ENCODE measurements at places on chromosomes 6 and 20.

- DNase-seq: no peak
Measured at GRCh38 chr6:125099211-125100073, 54.1 kb upstream of the TPD52L1 start.

DNA sequence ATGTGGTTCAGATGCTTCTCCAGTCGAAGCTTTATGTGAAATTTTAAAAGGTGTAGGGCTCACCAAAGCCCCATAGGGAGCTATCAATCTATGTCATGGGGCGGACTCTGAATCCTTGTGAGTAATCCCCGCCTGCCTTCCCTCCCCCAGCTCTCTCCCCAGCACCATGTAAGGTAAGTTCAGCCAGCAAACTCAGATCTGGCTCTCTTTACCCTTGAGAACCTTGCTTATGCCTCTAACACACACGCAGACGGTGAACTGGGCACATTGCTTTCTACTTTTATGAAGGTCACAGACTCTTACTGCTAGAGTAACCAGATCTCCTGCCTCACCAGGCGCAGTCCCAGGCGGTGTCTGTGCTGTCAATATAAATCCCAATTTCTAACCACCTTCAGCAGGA is 82.6 kb upstream of the CNKSR3 start:
- no peak for DNase-seq

GRCh38 chr6:20814494-20814893 is 280.2 kb downstream of the CDKAL1 start:
- DNase-seq: no peak

- no peak for DNase-seq
Measured at GRCh38 chr6:109671733-109672132, 19.3 kb downstream of the AK9 start.

- DNase-seq: no peak
Measured at GRCh38 chr6:42099340-42100028, 42.9 kb downstream of the C6orf132 start.

- DNase-seq: no peak
Measured at GRCh38 chr6:164035900-164036485, 621.5 kb downstream of the QKI start.

GRCh38 chr6:132300323-132300949 is 100.8 kb downstream of the MOXD1 start:
- DNase-seq: no peak

GRCh38 chr6:5481033-5481432 is 219.7 kb downstream of the FARS2 start:
- DNase-seq: no peak

DNA sequence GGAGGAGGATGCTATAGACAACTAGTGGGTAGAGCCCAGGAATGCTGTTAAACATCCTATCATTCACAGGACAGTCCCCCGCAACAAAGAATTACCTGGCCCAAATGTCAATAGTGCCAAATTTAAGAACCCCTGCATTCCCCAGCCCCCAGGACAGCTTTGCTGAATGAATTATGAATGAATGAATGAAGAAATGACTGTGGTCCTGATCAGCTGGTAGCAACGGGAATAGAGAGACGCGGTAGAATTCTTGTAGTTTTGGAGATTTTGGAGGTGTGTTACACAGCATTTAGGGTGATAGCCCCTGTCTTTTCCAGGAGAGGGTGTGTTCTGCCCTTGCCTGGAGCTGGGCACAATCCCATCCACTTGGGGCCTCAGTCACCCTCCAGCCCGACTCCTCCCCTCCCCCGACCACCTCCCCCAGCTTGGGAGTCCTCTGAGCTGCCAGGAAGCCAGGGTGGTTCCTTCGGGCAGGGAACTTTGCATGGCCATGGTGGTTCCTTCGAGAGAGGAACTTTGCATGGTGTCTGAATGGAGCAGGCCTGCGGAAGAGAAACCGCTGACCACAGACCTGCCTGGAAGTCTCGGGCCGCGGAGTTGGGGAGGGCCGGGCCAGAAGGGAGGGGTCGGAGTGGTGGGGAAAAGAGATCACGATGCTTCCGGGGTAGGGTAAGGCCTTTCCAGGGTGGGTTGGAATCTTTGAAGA is 1.0 kb upstream of the HCK start:
- no peak for DNase-seq

GRCh38 chr6:136517002-136517401 is 33.2 kb downstream of the MAP7 start:
- DNase-seq: no peak

- DNase-seq: no peak
Measured at GRCh38 chr6:11202513-11203305, 29.8 kb downstream of the NEDD9 start.

DNA sequence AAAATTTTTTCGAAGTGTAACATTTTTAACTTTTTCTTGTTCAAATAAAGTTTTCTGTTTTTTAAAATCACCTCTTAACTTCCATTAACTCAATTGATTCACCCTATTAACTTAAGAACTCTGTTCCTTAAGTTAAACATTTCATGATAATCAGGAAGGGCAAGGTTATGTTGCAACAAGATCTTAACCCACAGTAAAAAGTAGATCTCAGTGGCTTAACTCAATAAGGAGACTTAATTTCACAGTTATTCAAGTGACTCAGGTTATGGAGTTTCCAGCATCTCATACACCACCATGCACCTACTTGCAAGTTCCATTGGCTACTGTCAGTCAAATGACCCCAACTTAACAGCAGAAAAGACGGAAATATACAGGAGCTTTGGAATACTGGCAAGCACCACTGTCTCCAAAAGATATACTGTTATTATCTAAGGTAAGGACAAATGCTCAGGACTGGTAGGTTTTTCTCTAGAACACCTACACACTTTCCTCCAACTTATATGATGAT is 11.2 kb downstream of the HLA-DQB1 start:
- no peak for DNase-seq

DNA sequence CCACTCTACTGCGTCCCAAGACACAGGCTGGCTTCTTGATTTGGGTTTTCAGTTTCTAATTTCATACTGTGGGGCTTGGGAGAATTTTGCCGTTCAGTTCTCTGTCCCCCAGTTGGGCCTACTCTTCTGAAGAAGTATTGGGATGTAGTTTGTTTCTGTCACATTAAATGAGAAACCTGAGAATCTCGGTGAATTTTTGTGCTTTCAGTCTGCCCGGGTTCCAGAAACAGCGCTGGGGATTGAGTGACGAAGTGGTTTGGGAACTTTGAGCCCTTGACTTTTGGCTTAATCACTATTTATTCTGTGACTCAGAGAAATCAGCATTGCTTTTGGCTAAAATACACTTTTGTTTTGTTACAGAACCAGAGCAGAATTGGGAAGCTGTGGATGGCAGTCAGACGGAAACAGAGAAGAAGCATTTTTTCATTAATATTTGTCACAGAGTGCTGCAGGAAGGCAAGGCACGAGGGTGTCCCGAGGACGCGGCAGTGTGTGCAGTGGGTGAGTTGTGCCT is 74.0 kb downstream of the IGF2R start:
- DNase-seq: no peak

DNA sequence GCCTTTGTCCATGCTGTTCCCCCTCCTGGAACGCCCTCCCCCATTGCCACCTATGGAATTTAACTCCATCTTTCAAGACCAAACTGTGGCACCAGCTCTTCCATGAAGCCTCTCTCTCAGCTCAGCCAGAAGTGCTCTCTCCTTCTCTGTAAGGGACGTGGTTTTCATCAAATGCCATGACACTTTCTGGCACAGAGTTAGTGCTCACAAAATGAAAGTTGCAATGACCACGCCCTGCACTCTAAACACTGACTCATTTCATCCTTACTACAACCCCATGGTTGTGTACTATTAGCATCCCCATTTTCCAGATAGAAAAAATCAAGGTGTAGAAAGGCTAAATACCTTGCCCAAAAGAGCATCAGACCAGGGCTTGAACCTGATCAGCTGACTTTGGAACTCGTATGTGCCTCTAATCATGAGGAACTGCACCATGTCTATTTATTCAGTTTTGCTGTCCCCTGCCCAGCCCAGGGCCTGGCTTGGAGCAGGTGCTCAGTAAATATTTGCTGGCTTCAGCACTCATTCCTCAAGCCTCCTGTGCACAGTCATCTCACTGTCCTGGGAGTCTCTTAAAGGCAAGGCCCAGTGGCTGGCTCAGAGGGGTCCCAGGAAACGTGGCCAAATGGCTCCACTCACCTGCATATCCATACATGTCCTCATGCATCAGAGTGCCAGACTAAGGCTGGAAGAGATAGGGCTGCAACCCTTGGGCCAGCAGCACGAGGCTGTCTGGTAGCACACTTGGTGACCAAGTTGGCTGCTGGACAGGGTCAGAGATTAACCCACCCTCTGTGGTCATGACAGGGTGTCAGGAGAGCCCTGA is 77.9 kb downstream of the MRPL14 start:
- no peak for DNase-seq

GRCh38 chr20:52649727-52650126 is 322.4 kb upstream of the TSHZ2 start:
- no peak for DNase-seq

DNA sequence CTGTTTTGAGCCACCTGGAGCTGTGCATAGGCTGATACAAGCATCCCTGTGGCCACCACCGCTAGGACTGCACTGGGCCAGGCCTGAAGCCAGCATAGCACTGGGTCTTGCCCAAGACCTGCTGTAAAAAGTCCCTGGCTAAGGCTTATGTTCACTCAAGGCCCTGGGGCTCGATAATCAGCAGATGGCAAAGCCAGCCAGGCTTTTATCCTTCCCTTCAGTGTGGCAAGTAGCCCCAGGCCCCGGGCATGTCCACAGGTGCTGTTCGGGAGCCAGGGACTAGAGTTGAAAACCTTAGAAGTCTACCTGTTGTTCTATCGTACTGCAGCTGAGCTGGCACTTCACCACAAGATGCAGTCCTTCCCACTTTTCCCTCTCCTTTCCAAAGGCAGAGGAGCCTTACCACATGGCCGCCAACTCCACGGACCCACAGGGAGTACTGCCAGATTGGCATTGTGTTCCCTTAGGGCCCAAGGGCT is 226.4 kb upstream of the ZNF217 start:
- DNase-seq: no peak

GRCh38 chr6:154887051-154887450 is 108.1 kb upstream of the TIAM2 start:
- no peak for DNase-seq

DNA sequence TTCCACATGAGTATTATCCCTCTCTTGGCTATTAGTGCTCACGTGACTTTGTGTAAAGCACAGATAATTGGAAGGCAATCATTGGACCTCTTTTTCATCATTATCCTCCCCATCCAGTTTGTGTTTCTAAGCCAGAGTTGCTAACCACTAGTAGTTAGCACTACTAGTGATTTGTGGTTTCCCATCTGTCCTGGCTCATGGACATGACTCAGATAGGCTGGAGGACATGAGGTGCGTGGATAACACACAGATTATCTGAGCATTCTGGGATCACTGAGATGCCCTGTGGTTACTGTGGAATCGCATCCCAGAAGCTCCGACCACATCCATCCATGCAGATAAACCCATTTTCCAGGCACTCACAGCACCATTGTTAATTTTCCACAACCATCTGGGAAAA is 123.8 kb upstream of the NAA20 start:
- DNase-seq: no peak

GRCh38 chr6:74048387-74048786 is 352.4 kb downstream of the CD109 start:
- DNase-seq: no peak

DNA sequence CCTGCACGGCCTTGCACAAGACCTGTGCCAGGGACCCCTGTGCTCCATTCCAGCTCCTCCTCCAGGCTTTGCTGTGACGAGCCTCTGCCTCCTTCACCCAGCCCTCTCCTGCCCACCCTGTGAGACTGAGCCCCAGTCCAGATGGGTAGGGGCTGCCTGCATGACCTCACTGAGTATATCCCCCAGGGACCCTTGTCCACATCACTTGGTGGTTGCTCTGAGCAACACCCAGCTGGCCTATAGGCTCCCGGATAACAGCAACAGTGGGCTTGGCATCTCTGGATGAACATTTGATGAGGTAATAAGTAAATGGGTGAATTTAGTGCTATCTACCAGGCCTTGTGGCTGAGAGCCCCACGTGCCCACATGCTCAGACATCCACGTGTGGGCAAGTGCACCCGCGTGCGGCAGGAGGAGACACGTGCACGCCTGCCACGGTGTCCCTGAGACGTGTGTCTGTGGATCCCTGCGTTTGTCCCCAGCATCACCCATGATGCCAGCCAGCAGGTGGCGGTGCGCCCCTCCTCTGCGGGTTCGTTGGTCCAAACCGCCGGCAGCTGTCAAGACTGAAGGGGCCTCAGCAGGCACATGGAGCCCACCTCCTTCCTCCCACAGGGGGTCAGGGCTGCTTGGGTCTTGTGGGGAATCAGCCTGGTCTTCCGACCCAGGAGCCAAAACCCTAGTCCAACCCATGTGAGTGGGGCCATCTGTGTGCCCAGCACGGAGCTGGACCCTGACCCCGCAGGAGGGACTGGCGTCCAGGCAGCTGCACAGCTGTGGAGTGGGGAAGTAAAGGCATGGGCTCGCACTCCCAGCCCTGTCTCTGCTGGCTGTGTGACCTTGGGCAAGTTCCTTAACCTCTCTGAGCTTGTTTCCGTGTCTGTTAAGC is 45.9 kb downstream of the FGD2 start:
- DNase-seq: no peak

- no peak for DNase-seq
Measured at GRCh38 chr6:35786810-35787209, 6.0 kb downstream of the CLPSL1 start.

DNA sequence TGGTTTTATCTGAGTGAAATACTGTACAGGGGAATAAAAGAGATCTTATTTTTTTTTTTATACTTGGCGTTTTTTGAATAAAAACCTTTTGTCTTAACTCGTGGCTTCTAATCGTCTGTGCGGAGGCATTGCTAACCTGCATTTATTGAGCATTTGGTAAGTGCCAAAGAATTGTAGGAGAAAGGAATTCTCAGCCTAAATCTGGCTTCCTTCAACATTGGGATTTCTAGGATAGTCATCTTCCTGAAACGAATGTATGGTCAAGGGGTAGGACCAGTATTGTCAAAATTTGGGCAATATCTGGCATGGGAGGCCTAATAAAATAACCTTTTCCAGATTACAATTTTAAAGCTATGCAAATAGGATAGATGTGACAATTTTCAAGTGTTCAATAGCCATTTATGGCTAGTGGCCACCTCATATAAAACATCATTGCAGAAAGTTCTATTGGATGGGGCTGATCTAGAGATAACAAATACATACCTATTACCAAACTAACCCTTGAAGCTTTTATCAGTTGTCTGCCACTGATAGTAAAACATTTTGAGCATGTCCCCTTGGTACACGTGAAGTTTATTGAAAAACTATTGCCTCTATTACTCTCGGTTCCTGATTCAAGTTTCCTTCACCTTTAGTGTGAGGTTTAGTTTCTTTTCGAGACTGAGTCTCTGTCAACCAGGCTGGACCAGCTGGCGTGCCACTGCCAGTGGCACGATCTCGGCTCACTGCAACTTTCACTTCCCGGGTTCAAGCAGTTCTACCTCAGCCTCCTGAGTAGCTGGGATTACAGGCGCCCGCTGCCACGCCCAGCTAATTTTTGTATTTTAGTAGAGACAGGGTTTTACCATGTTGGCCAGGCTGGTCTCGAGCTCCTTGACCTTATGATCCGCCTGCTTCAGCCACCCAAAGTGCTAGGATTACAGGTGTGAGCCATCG is 5.6 kb downstream of the PIM1 start:
- DNase-seq: no peak

- DNase-seq: no peak
Measured at GRCh38 chr20:37072293-37073196, 23.3 kb downstream of the RBL1 start.

GRCh38 chr6:43728586-43728985 is 41.0 kb upstream of the MRPS18A start:
- no peak for DNase-seq

All from GM04503 (cell line).